ENCODE measurements at places on chromosomes 2 and 18.
A peak's percentile ranks its signal among the peaks of the same experiment; 100 is the strongest.

GRCh38 chr2:157887946-157888345 is 11.8 kb upstream of the ACVR1 start:
- DNase-seq = no peak

DNA sequence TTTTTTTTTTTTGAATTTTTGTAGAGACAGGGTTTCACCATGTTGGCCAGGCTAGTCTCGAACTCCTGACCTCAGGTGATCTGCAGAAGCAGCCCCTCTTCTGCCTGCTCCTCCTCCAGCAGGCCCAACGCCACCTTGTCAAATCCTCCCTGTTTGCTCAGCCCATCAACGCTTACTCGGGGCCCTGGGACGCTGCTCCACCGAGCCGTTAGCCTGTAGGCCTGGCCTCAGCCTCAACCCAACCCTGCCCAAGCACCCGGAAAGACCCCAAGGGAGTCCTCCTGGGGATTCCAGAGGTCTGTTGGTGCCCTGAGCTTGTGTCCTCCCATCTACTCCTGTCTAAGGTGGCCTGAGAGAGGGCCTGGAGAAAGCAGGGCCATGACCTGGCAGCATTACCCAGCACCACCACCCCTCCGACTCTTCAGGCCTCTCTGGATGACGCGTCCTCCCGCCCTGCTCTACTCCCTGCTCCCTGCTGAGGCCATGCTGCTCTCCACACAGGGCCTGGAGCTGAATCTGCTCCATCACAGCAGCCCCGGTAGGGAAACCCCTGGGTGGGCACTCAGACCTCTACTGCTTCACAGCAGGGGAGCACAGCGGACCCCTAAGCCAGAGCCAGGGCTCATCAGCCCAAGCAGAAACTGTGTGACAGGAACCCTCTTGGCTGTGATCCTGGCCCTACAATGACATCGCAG is 3.2 kb downstream of the STK25 start:
- DNase-seq = no peak

- DNase-seq = no peak
These were observed 25.2 kb downstream of the EIF2AK3 start for GRCh38 chr2:88602022-88602421.

GRCh38 chr18:45373286-45373880 is 241.9 kb upstream of the SLC14A2 start:
- DNase-seq = no peak

DNA sequence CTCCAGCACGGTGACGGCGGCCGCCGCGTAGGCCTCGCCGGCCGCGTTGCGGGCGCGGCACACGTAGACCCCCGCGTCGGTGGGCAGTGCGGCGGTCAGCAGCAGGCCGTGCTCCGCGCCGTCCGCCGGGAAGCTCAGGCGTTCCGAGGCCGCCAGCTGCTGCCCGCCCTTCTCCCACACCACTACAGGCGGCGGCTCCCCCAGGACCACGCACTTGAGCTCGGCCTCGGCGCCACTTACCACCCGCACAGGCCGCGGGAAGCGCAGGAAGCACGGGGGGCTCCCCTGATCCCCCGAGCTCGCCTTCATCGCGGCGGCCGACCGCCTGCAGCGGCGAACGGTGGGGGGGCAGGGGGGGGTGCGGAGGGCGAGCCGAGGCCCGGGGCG is 422 bp downstream of the OBSL1 start:
- peak; percentile 15 for DNase-seq

GRCh38 chr2:205908212-205909183 is 177.5 kb downstream of the INO80D start:
- DNase-seq = no peak

- no peak for DNase-seq
These were observed 20.2 kb downstream of the ATG16L1 start for GRCh38 chr2:233271693-233272092.
